Activated T-helper 1 cell treated with anti-CD3 and anti-CD28 coated beads, Interleukin-2, amount 50 U/mL, for 16 hours (primary cell): ENCODE measurements at places on chromosomes 12 and 14.

- DNase-seq: no peak
Measured at GRCh38 chr14:44468771-44469170, 38.3 kb downstream of the FSCB start.

DNA sequence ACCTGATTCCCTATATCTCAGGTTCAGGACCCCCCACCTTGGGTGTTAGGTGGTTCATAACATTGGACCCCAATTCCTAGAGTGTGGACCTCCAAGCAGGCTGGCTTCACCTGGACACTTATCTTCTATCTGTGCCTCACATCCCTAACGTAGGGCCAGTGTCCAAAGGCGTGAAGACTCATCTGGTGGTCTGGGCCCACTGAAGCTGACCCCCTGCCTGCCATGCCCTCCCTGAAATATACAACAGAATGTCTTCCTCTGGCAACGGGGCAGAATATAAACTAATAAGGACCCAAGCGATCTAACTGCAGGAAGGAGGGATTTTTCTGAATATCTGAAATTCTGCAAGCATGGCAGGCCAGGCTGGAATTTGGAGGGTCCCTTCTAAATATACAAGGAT is 5.6 kb downstream of the HOXC13 start:
- DNase-seq: no peak

GRCh38 chr12:59149995-59150642 is 229.8 kb upstream of the LRIG3 start:
- DNase-seq: no peak

GRCh38 chr12:63994704-63995103 is 150.2 kb downstream of the SRGAP1 start:
- DNase-seq: no peak

GRCh38 chr12:2668816-2669215 is 126.0 kb upstream of the FKBP4 start:
- no peak for DNase-seq

- DNase-seq: no peak
Measured at GRCh38 chr14:36478782-36479181, 41.2 kb downstream of the NKX2-1 start.

GRCh38 chr12:70663838-70664237 is 26.6 kb upstream of the PTPRB start:
- no peak for DNase-seq

- DNase-seq: no peak
Measured at GRCh38 chr12:130104571-130105106, 57.6 kb upstream of the FZD10 start.

DNA sequence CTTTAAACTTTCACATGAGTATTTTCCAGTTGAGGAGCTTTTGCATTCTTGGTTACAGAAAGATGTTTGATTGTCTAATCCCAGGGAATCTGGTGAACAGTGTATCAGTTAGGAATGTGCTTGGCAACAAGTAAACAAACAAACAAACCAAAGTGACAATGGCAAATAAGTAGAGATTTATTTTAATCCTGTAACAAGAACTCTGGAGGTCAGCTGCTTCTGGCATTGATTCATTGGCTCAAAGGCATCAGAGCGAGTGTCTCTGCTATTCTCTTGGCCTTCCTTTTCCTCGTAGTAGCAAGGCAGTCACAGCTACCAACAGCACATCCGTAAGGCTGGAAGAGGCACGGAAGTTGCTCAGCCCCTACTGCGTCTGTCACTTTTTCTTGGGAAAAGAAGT is 37.2 kb downstream of the CRADD start:
- DNase-seq: no peak

DNA sequence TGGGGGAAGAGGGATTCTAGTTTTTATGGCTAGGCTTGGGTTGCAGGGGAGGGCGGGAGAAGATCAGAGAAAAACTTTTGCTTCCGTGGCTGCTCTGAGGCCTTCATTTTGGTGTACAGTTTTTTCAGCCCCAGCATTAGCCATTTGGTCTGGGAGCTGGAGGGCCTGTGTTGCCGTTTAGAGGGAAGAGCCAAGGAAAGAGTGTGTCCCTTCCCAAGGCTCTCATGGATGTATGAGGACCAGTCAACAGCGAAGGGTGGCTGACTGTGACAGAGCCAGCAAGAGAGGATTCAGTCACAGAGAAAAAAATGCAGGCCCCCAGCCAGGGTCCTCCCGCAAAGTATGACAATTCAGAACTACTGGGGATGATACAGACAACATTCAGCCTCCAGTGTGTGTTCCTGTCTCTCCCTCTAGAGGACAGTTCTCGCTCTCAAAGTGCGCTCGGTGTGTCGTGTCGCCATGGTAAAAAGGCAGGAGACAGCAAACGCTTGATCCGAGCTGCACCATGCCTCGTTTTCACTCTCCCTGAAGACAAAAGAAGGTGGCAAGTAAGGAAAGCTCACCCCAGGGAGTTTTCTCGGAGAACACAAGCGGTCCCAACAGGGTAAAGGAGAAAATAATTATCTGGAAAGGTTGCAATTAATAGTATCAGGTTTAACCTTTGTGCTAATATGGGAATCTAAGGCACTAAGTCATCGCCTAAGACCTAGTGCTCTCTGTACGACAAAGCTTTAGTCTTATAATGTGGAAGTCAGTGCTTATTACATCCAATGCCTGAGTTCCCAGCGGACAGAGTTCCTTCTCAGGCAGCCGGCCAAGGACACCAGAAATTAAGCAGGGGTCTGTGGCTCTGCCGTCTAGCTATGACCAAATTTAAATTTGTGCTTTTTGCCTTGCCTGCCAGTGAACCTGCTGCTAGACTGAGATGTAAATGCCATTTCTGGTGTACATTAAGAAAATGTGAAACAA is 157.3 kb upstream of the PLXNC1 start:
- DNase-seq: no peak

DNA sequence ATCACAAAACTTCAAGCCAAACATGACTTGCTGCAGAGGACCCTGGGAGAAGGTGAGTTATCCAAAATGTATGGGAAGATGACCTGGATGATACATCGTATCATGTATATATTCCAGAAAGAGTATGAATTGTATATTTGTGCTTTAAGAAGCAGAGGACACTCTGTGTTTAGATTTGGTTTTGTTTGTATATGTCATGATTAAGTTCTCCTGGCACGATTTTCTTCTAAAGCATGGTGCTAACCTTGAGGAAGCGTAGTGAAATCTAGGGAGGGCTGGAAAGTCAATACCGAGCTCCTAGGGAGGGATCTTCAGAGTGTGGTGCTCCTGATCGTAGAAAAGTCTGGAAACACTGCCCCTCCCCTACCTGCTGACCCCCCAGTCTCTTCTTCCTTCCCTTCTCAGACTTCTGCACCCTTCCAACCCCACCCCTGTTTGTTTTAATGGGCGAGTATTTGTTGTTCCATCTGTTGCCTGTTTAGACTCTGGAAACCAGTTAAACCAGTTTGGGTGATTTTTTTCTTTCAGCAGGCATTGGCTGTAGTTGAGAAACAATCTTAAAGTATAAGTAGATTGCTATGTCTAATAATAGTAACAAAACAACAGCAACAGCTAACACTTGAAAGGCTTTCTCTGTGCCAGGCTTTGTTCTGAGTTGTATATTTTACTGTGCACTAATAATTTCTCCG is 141.6 kb downstream of the KICS2 start:
- no peak for DNase-seq

- DNase-seq: no peak
Measured at GRCh38 chr14:65243766-65244442, 141.6 kb upstream of the MAX start.

DNA sequence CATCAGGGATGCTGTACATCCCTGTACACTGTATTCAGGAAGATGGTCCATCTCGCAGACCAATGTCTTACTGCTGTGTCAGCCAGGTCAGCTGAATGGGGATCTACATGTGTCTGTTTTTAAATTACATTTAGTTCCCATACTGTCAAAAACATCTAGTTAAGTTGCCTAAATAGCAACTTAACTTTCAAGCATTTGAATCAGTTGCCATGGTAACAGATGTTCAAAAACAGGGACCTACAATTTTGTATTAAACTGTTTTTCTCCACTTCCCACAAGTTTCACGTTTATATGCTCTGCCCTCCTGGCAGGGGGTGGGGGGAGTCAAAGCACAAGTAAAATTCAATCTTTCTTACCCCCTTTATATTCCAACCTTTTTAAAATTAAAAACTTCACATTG is 38.3 kb downstream of the C12orf42 start:
- DNase-seq: no peak

- no peak for DNase-seq
Measured at GRCh38 chr14:42023452-42023851, 416.8 kb downstream of the LRFN5 start.

DNA sequence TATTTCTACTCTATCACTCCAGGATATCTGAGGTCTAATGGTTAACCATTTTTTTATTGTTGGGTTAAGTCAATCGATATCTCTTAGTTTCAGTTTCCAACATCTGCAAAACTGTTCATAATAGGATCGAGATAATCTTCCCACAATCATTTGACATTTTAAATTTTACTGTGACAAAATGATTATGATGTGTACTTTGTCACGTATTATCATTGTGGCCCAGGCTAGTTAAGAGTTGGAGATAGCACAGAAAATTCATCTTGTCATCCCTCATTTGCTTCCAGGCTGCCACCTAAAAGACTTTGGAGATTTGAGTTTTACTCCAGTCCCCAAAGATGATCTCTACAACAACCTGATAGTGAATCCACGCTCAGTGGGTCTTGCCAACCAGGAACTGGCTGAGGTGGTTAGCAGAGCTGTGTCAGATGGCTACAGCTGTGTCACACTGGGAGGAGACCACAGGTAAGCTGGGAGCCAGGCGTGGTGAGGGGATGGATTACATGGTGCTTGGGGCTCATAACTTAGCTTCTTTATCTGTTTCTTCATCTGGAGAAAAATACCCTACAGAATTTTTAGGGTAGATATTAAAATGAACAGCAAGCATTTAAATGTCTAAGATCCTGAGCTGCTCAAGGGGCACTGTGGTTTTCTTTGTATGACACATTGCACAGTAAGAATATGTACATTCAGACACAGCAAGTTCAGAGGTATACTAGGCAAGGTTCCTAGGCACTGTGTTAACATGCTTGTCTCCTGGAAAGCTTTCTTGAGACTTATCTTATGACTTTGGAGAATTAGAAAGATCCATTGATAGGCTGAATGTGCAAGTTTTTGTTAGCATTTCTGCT is 22.4 kb downstream of the ARG2 start:
- DNase-seq: no peak

DNA sequence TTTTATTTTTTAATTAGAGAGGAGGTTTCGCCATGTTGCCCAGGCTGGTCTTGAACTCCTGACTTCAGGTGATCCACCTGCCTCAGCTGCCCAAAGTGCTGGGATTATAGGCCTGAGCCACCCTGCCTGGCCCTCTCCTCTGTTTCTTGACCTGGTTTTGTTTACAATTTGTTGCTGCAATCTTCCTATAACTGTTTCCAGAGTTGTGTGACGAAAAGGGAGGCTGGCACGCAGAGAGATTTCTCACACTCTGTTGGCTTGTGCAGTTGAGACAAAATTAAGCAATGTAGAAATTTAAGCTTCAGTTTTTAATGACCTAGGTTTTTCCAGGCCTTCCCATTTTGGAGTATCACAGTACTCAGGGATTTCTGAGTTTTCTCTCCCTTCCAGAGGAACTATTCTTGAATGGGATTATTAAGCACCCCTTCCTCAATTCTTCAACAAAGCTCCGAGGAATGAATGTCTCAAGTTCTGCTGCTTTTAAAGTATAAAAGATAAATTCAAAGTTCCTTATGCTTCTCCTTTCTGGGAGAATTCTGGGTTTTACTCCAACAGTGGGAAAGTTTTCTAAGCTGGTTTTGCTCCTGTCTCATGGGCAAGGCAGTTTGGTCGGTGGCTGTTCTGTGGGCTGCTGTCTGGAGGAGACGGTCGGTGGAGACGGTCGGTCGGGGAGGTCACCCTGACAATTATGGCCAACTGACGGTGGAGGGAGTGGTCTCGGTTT is 20.4 kb upstream of the FOS start:
- no peak for DNase-seq

DNA sequence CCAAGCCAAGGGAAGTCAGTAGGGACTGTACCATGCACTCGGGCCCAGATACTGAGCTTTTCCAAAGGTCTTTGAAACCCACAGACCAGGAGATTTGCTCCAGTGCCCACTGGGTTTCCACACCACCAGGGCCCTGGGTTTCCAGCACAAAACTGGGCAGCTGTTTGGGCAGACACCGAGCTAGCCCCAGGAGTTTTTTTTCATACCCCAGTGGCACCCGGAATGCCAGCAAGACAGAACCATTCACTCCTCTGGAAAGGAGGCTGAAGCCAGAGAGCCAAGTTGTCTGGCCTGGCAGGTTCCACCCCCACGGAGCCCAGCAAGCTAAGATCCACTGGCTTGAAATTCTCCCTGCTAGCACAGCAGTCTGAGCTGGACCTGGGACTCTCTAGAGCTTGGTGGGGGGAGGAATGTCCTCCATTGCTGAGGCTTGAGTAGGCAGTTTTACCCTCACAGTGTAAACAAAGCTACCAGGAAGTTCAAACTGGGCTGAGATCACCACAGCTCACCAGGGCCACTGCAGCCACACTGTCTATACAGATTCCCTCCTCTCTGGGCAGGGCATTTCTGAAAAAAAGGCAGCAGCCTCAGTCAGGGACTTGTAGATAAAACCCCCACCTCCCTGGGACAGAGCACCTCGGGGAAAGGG is 793.7 kb downstream of the RPS29 start:
- no peak for DNase-seq

DNA sequence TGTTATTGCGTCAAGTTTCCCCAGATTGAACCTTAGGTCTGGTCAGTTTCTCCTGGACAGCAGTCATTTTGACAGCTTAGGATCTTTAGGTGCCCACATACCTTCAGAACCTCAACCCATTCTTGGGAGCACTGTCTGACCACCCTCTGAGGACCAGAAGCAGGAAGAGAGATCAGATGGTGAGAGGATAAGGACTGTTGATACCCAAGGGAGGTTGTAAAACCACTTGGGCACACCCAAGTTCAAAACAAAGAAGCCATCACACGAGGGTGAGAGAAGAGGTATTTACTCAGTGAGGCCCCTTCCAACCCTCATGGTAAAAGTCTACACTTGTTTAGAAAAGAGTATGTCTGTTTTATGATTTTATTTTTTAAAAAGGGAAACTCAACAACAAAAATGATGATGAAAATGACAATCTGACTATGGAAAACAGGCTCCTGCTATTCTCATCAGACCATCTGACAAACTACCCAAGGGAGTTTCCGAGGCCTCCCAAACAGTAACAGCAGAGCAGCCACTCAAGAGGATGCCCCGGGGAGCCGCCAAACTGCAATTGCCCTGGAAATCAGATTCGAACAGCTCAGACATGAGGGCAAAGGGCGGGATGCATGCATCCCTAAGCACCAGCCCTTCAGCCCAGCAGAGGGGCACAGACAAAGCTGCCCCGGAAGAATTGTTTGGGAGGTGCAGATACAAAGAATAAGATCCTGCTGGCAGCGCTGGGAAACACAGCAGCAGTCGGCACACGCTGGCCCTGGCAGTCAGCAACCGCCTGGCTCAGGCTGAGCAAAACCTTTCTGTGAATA is 162.6 kb upstream of the PLEKHG7 start:
- DNase-seq: no peak

DNA sequence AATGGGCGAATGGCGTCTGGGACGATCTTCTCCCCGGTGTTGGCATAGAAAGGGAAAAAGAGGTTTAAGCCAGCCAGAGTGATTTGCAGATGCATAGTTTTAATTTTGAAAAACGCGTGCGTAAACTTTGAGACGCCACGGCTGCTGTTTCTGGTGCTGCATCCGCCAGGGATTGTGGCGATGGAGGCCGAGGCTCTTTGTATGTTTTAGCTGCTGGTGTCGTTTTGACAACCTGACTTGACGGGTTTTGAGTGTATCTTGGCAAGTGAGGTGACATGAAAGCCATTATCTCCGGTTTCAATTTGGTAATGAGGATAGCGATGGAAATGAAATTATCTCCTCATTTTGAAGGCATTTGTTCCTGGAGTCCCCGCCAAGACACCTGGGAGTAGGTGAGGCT is 1.6 kb downstream of the PTGDR start:
- no peak for DNase-seq

GRCh38 chr14:85752175-85752574 is 222.2 kb downstream of the FLRT2 start:
- no peak for DNase-seq
